Stomach (tissue), 19 donors: ENCODE measurements at places on chromosomes 2 and 18. TPM values are rescaled to one million over a fixed set of nuclear protein-coding genes. Genes with fewer than 3 reads are reported as not detected.

GPBAR1 gene
- total RNA-seq, result 1.1 TPM

NDUFV2 gene
- total RNA-seq, result 251 TPM

INHA gene
- total RNA-seq, result not detected

CPLX4 gene
- total RNA-seq, result not detected

SPR gene
- 133 TPM for total RNA-seq

LHCGR gene
- 0.92 TPM for total RNA-seq

TMSB10 gene
- total RNA-seq, result 1,954 TPM

GRCh38 chr2:23619941-23620340, 235.0 kb downstream of the KLHL29 start:
- no peak overlapping the region for H3K27ac ChIP-seq
- H3K36me3 ChIP-seq, result no peaks in the 10 kb centered on the region
- H3K4me1 ChIP-seq, result peaks cover 47% of the 10 kb centered on the region
- no peaks in the 10 kb centered on the region for H3K27me3 ChIP-seq
- H3K4me3 ChIP-seq, result no peak overlapping the region

- H3K27ac ChIP-seq, result peak within 1 kb of the TSS; percentile 89
- peaks cover 18% of the 10 kb centered on the region for H3K36me3 ChIP-seq
- peaks cover 13% of the 10 kb centered on the region for H3K4me1 ChIP-seq
- H3K4me3 ChIP-seq, result peak within 1 kb of the TSS; percentile 80
These were observed at the start of gene TXNL4A for GRCh38 chr18:79988451-79989194. Gene TXNL4A (minus strand): TSS chr18:79988563. CDS start chr18:79988392, 171 bp downstream.

- H3K36me3 ChIP-seq, result peaks cover 44% of the 10 kb centered on the region
- peak; percentile 38 for DNase-seq
- H3K4me1 ChIP-seq, result peaks cover 12% of the 10 kb centered on the region
These were observed 10.2 kb downstream of the C18orf32 start for GRCh38 chr18:49476664-49477411.

DNA sequence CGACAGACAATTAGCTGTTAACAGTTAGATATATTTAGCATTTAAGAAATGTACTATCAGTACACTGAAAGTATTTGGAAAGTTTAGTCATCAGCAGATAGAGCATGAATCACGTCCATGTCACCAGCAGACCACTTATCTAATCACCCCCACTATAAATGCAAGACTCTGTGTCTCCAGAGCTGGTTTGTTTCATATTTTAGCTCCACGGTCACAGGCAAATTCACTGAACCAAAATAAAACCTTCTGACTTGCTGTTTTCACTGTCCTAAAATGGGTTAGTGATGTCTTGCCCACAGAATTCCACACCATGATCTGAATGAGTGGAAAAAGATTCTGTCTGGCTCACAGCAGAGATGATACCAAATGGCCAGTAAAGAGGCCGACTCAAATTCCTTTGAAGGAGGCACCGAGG, 64.9 kb downstream of the CDH2 start:
- no peaks in the 10 kb centered on the region for H3K27me3 ChIP-seq
- H3K4me1 ChIP-seq, result no peaks in the 10 kb centered on the region
- H3K27ac ChIP-seq, result no peak overlapping the region
- H3K4me3 ChIP-seq, result no peak overlapping the region
